Fibroblast of the conjunctiva (primary cell): ENCODE measurements at places on chromosomes 1 and 21.

- DNase-seq, result no peak
Measured at GRCh38 chr1:212315907-212316306, 30.7 kb downstream of the PPP2R5A start.

DNA sequence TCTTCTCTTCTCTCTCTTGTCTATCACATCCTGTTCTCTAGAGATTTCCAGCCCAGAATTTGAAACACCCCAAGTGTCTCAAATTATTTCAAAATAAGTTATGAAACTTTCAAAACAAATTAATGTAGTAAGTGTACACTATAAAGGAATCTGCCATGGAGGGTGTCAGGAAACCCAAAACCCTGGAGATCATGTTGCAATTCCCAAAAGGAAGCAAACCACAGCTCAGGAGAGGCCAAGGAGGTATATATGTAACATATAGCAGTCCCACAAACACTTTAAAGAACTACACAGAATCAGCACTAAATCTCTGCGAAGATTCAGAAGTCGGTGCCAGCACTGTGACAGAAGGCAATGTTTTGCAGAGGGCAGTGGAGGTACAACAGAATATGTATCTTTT, 26.6 kb downstream of the PTPN14 start:
- DNase-seq, result no peak

GRCh38 chr1:4611563-4612341, 42.7 kb upstream of the AJAP1 start:
- DNase-seq, result no peak

DNA sequence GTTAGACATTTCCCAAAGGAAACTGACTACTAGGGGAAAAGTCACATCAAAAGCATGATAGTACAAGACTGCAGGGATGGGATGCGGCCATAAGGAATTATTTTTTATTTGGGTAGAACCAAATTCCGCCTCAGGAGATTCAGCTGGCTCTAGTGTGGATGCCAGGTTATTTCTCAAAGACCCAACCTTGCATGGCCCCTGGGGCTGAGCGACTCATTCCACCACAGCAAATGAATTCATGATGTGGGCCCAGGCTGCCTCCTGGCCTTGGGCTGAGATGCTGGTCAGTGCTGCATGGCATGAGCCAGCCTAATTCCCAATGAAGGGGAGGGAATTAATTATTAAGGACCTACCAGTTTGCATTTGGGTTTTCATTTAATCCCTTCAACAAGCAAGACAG, 11.8 kb downstream of the TMEM35B start:
- no peak for DNase-seq

DNA sequence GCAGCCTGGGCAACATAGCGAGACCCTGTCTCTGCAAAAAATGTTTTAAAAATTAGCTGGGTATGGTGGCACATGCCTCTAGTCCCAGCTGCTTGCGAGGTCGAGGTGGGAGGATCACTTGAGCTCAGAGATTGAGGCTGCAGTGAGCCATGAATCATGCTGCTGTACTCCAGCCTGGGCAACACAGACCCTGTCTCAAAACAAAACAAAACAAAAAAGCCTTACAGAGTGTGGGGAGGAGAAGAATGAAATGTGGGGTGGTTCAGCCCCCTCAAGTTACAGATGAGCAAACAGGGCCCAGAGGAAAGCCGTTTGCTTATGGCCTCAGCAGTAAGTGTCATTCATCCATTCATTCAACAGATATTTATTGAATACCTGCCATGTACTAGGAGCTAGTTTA, 40.7 kb downstream of the RPS6KA1 start:
- no peak for DNase-seq

GRCh38 chr1:74592580-74593355, 80.4 kb upstream of the LRRC53 start:
- DNase-seq, result no peak

DNA sequence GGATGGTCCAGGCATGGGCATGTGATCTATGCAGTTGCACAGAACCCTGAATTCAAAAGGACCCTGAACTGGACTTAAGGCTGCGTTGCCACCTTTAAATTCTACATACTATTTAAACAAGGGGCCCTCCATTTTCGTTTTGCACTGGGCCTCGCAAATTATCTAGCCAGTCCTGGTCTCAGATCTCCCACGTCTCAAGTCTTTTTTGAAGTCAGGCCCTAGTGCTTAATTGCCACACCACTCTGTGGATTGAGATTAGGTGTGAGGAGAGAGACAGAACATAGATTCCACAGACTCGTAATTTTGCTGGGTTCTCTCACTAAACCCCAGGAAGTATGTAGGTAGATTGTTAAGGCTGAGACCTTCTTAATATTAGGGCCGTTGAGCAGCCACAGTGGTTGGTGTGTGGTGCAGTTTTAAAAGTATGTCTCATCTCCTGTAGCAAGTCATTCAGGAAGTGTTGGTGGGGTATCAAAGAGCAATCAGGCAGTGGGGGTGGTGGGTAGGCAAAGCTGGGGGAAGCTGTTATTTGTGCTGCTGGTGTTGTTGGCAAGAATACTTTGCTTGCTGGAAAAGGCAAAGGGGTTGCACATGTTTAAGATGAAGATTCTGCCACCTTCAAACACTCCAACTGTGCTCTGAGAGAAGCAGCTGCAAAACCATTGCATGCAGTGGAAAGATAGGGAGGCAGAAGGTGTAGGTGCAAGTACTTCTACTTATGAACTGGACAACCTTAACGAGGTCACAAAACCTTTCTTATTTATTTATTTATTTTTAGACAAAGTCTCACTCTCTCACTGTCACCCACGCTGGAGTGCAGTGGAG, 11.2 kb downstream of the CD84 start:
- DNase-seq, result no peak

GRCh38 chr1:202976633-202977032, 9.6 kb upstream of the CYB5R1 start:
- no peak for DNase-seq

- DNase-seq, result no peak
Measured at GRCh38 chr1:36142121-36142520, 7.2 kb downstream of the TRAPPC3 start.

- no peak for DNase-seq
Measured at GRCh38 chr1:207999972-208000371, 89.0 kb upstream of the CD34 start.

GRCh38 chr1:202811296-202812175, 782 bp downstream of the PCAT6 start:
- no peak for DNase-seq

DNA sequence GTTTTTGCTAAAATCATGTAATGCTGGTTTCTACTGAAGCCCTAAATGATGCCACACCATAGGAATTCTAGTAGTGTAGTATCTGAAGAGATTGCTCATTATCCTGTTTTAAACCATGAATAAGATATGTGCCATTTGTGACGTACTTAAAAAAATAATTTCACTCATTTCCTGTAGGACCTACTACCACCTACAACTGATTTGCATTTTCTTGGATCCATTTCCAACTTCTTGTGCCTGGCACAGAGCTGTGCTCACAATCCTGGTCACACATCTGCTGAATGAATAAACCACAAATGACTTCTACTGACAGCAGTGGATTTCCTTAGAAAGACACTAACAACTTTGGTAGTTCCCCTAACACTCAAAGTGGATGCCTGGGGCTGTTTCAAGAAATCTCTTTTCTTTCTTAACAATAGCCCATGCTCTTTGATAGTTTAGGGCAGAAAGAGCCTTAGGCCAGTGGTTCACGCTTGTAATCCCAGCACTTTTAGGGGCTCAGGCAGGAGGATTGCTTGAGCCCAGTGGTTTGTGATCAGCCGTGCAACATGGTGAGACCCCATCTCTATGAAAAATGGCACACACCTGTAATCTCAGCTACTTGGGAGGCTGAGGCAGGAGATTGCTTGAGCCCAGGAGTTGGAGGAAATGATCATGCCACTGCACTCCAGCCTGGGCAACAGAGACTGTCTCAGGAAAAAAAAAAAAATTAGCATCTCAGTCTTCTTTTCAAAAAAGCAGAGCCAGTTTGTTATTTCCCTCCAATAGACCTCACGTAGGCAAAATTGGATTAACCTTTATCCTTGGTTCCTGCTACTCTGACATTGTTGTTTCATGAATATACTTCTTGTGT, 13.0 kb upstream of the BATF3 start:
- no peak for DNase-seq

DNA sequence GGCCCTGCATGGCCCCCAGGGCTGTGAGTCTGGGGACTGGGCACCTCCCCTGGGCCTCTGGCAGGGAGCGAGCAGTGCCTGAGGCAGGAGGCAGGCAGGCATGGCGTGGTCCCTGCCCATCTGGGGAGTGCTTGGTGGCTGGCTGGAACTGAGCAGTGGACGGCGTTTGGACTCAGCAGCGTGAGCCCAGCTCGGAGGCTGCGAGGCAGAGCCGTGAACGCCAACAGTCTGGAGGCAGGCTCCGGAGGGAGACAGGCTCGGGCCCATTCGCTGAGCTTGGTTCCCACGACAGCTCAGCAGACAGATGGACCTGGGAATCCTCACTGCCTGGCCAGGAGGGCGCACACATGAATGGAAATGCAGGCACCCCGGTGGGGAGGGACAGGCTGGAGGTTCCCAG, 160.7 kb upstream of the POU3F1 start:
- DNase-seq, result no peak

- DNase-seq, result no peak
Measured at GRCh38 chr1:176211396-176212165, 4.5 kb upstream of the COP1 start.

GRCh38 chr1:180181048-180181447, 26.4 kb downstream of the QSOX1 start:
- no peak for DNase-seq

DNA sequence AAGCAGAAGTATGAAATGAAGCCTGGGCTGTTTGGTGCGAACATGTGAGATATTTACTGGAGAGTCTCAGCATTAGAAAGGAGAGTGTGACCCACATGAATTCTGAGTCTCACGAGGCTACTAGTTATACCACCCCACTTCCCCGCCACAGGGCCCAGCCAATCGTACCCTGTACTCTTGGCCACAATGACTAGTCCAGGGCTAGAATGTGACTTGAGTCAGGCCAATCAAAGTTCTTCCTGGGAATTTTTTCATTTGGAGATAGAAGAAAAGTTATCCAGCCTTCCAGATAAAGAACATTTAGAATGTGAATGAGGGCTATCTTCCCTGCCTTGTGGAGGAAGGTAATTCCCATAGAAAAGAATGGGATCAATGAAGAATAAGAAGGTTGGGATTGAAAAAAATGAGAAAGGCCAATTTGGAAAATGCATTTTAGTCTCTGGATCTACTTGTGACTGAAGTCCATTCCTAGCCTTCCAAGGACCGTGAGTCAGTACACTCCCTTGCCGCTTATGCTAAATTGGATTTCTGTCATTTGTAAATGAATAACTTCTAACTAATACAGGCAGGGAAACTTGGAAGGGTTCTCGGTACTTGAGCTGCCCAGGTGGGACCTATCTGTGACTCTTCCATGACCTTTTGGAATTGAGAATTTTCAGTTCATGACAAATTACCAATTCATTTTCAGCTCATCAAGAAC, 12.3 kb upstream of the RIMKLA start:
- no peak for DNase-seq

- DNase-seq, result no peak
Measured at GRCh38 chr21:25254491-25255174, 352.6 kb downstream of the MRPL39 start.

- no peak for DNase-seq
Measured at GRCh38 chr21:41778930-41779600, 12.2 kb upstream of the RIPK4 start.

DNA sequence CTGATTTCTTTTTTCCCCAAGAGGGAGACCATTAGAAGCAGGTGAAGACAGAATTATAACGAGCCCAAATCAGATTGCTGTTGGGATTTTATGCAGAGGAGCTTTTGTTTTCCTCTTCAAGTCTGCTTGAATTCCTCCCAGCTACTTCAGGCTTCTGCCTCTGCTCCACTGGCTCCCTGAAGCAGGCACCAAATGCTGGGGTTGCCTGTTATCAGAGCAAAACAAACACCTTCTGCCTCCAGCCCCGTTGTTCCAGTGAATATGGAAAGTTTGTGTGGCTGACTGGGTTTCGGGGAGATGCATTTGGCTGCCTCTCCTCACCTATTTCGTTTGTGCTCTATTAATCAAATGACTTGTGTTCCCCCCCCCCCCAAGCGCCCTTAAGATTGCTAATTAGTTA, 209.2 kb downstream of the URB2 start:
- DNase-seq, result no peak

GRCh38 chr1:27339213-27339612, 2.6 kb upstream of the SYTL1 start:
- no peak for DNase-seq

DNA sequence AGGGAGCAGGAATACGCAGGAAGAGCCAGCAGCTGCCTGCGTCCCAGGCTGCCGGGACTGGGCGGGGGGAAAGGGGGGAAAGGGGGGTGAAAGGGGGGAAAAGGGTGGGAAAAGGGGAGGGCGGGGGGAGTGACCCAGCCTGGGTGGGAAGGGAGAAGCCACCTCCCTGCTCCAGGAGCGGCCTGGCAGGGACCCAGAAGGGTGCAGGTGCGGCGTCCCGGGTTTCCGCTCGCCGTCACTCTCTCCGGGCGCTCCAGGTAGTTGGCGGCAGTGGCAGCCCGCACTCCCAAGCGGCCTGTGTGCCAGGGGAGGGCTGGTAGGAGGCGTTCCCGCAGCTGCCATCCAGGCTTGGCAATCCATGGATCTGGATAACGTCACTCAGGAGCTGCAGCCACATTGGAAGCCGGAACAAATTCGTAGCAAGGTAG, 141.0 kb upstream of the NGF start:
- DNase-seq, result no peak

- DNase-seq, result no peak
Measured at GRCh38 chr1:72375226-72375625, 92.9 kb upstream of the NEGR1 start.
